Testis (tissue), 5 donors: ENCODE measurements at places on chromosomes 16 and 17. TPM values are rescaled to one million over a fixed set of nuclear protein-coding genes. Genes with fewer than 3 reads are reported as not detected.

DNA sequence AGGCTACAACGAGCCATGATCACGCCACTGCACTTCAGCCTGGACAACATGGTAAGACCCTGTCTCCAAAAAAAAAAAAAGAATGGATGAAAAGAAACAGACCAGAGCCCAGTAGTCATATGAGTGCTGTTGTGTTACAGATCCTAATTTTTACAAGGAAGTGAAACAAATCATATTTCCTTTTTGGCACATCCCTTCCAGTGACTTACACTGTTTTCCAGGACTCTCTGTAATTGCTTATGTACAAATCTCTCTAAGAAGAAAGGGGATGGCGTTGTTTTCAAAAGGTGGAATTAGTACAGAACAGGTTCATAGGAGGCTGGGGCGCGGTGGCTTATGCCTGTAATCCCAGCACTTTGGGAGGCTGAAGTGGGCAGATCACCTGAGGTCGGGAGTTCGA lies 19.8 kb upstream of the ZNF594 start:
- no peaks in the 10 kb centered on the region for H3K27me3 ChIP-seq
- H3K27ac ChIP-seq: no peak overlapping the region
- no peak overlapping the region for H3K4me3 ChIP-seq
- no peak for DNase-seq
- no peaks in the 10 kb centered on the region for H3K4me1 ChIP-seq
- no peaks in the 10 kb centered on the region for H3K36me3 ChIP-seq

The NPIPB8 gene
- 13.5 TPM for polyA plus RNA-seq

The KCNJ18 gene
- 1.0 TPM for polyA plus RNA-seq

The HS3ST3B1 gene
- polyA plus RNA-seq: 2.1 TPM

DNA sequence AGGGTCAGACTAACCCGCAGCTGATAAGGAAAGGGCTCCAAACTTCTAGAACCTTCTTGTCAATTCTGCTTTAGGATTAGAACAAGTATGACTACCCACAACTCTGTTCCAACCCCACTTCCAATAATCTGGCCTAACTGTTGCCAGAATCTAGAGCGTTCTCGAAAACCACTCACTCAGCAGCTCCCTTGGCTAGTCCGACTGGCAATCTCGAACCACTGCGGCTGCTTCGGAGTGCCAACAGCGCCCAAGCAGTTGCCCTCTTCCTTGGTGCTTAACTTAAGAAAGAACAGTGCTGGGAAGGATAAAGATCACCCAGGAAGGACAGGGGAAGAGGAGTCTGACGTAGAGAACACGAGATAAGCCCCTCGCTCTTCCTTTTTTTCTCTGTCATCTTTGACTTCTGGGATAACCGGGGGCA lies 818 bp downstream of the DNAJC7 start:
- H3K4me3 ChIP-seq: peak overlapping the region; percentile 87
- H3K36me3 ChIP-seq: no peaks in the 10 kb centered on the region
- H3K4me1 ChIP-seq: peaks cover 27% of the 10 kb centered on the region
- peak; percentile 50 for DNase-seq

GRCh38 chr16:80345701-80346100 lies 195.1 kb upstream of the DYNLRB2 start:
- H3K4me1 ChIP-seq: no peaks in the 10 kb centered on the region
- no peak for DNase-seq
- H3K27me3 ChIP-seq: no peaks in the 10 kb centered on the region
- H3K4me3 ChIP-seq: no peak overlapping the region
- H3K36me3 ChIP-seq: no peaks in the 10 kb centered on the region
- H3K27ac ChIP-seq: no peak overlapping the region

- no peaks in the 10 kb centered on the region for H3K36me3 ChIP-seq
- no peak overlapping the region for H3K27ac ChIP-seq
- no peaks in the 10 kb centered on the region for H3K27me3 ChIP-seq
- DNase-seq: no peak
- no peak overlapping the region for H3K4me3 ChIP-seq
Observed at GRCh38 chr16:26491962-26492361, 574.8 kb upstream of the C16orf82 start.

The MAF gene
- 22.0 TPM for polyA plus RNA-seq

GRCh38 chr17:68036304-68037147 lies 991 bp downstream of the KPNA2 start:
- peak overlapping the region; percentile 87 for H3K27ac ChIP-seq
- no peaks in the 10 kb centered on the region for H3K4me1 ChIP-seq
- H3K36me3 ChIP-seq: no peaks in the 10 kb centered on the region

The SRCIN1 gene
- 3.2 TPM for polyA plus RNA-seq

The MT4 gene
- polyA plus RNA-seq: 2.3 TPM
